Endothelial cell (in vitro differentiated cells): ENCODE measurements at places on chromosomes 4 and X.

GRCh38 chr4:5797866-5798265 is 86.9 kb downstream of the EVC start:
- DNase-seq: no peak

- DNase-seq: no peak
Observed at GRCh38 chrX:14291666-14292500, 237.5 kb upstream of the GLRA2 start.

GRCh38 chr4:1193206-1194009 is 21.0 kb upstream of the SPON2 start:
- DNase-seq: no peak

GRCh38 chr4:87188932-87189331 is 31.5 kb downstream of the KLHL8 start:
- no peak for DNase-seq

- no peak for DNase-seq
Observed at GRCh38 chr4:1598206-1599025, 85.7 kb downstream of the FAM53A start.

DNA sequence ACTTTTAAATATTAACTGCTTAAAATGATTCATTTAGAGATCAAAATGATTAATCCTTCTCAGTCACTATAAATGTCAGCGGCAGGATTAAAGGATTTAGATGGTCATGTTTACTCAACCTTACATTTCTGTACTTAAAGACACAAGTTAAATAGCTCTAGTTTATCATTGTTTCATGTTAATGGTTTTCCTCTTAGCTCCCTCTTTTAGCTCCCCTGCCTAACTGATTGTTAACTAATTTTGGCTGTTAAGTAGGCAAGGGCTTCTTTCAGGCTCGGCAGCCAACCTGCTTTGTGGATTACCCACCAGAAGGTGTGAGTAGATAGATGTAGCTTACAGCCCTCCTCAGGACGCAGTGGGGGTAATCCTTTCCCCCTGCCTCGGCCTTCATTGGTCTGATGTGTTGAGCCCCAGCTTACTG is 96.0 kb downstream of the TENM3 start:
- no peak for DNase-seq

- no peak for DNase-seq
Observed at GRCh38 chr4:181127171-181127570, 1116.0 kb upstream of the TENM3 start.

DNA sequence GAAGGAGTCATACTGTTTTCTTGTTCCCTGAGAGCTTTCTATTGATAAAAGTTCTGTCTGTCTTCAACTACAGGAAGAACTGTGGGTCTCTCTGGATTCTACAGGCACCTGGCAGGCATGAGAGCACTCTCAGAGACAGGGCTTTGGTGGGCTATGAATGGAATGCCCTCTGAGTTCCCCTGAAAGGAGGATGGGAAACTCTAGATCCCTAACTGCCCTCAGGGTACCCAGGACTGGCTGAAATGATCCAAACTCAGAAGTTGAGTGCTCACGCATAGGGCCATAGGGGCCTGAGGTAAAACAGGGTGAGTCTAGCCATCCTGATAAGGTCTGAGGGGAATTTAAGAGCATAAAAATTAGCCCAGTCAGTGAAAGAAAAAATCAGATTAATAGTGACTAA is 59.0 kb upstream of the SCRG1 start:
- no peak for DNase-seq

DNA sequence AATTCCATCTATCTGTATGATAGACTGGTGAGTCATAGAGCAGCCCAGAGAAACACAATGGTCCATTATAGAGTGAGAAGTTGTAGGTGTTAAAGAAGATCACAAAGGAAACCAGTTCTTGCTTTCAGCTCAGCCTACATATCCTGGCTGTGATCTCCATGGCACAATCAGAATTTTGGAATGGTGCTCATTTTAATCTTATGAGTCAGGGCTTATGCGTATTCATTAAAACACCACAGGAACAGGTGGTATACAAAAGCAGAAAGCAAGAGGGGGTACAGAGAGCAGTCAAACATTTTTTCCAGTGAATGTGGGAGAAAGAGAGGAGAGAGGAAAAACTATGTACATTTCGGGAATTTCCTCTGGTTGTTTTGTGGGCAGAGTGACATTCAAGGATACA is 126.9 kb downstream of the MFAP3L start:
- DNase-seq: no peak

DNA sequence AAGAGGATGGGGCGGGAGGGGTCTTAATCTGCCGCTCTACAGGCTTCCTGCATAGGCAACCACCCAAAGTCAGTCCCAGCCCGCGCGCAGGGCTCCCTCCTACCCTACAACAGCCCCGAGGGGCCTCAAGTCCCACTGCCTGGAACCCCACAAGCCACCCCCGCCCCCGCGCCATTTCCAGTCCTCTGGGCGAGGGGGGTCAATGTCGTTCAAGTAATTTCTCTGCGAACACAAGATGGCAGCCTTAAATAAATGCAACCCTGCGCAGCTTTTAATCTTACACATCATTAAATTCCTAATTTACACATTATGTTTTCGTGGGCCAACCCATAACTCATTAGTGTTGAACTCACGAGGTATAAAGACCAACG is 92.9 kb downstream of the BCOR start:
- no peak for DNase-seq

DNA sequence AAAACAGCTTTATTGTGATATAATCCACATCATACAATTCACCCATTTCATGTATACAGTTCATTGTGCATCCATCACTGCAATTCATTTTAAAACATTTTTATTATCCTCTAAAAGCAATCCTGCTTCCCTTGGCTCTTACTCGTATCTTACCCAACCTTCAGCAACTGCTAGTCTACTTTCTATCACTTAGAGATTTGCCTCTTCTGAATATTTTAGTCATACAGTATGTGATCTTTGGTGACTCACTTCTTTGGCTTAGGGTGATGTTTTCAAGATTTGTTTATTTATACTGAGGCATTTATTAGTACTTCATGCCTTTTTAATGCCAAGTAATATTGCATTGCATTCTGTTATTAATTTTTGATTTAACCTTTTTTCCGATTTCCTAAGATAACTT is 15.0 kb upstream of the MSMO1 start:
- DNase-seq: no peak

- no peak for DNase-seq
Observed at GRCh38 chr4:10299601-10300000, 157.6 kb downstream of the ZNF518B start.

DNA sequence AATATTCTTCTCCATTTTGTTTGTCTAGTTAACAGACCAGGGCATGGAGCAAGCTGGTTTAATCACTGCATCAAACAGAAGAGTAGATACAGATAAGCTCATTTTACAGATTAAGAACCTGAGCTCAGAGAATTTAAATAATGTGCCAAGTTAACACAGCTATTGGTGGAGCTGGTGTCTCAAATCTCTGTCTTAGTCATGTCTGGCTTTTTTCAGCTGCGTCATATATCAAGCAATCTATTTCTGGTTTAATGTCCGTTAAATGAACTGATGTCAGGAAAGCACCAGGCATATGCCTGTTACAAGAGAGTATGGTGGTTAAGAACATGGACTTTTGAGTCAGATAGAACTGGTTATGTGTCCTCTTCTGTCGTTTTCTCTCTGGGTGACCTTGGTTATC is 79.8 kb upstream of the ADGRA3 start:
- no peak for DNase-seq

GRCh38 chrX:120839491-120839890 is 36.2 kb downstream of the CT47B1 start:
- no peak for DNase-seq

- no peak for DNase-seq
Observed at GRCh38 chr4:16334601-16335000, 108.3 kb upstream of the TAPT1 start.

- DNase-seq: peak; percentile 17
Observed at GRCh38 chr4:41866799-41867677, 68.2 kb upstream of the TMEM33 start.

GRCh38 chr4:12573716-12574115 is 910.4 kb downstream of the RAB28 start:
- DNase-seq: no peak

- peak; percentile 47 for DNase-seq
Observed at GRCh38 chr4:190020790-190021717, 6.0 kb downstream of the FRG2 start.

DNA sequence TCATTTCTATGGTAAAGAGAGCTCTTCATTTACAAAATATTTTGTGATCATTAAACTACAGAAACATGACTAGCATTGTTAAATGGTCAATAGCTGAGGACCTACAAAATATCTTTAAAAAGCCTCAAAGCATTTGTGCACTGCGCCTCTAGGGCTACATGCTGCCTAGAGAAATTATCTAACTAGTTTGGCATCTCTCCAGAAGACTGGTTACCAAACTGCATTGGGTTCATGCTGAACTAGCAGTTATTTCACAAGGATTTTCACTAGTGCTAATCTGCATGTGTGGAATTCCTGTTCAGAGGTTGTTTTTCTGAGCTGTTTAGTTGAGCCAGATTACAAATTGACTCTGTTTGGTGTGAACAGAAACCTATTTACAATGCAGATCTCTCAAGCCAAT is 58.5 kb upstream of the PITX2 start:
- no peak for DNase-seq

DNA sequence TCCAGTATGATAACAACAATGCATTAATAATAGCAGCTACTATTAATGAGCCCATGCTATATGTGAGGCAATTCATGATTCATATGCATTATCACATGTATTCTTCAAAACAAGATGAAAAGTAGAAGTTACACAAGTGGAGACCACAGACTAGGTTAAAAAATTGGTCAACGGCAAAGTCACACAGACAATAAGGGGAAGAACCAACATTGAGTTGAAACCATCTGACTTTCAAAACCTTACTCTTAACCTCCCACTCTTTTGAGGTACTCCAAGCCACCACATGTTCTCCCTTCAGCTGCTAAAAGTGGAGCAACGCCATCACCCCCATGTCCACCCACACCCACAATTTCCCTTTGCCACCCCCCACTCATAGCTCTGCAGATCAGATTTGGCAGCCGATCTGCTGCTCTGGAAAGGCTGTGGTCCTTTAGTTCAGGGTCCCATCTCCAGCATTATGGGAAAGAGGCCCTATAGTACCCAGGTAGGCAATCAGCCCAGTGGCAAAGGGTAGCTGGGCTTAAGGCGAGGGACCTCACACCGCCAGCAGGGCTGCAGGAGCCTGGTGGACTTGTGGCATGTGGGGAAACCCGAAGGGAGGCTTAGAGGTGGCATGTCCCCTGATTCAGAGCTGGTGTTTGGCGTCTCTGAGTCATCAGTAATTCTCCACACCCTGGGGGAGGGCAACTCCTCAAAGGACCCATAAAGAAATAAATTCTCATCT is 33.5 kb upstream of the CYBB start:
- no peak for DNase-seq

- no peak for DNase-seq
Observed at GRCh38 chrX:44828008-44828605, 15.7 kb upstream of the DUSP21 start.

DNA sequence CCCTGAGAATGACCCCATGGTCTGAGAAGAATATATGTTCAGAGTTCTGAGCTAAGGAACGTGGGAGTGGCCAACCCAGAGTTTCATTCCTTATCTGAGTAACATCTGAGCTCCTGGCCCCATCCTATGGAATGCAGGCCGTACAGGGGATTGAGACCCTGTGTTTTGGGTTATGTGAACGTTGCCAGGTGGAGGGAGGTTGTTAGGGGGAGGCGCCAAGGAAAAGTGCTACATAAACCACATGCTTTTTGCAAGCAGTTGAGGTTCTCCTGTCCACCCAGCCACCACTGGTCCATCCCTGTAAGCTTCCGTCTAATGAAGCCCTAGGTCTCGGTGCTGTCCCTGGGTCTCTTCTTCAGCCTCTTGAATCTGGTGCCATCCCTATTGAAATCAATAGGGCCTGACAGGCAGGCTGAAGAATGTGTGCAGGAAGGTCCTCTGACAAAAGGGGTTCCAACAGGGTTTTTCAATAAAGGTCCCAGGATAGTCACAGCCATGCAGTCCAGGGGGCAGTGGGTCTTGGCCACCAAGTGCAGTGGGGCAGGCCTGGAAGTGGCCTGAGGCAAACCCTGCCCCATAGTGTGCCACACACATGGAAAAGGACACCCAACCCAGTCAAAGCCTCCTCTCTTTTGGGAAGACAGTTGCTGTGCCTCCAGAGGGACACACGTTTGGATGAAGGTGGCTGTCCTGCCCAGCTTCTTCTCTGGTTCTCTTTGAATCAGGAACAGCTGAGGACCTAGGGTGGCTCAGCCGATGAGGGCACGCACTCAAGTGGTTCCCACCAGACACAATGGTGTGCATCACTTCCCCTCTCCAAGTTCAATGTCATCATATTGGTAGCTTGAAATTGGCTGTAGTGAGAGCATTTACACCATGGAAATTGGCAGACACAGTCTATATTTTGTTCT is 53.5 kb downstream of the HTRA3 start:
- DNase-seq: no peak

GRCh38 chr4:374298-375160 is 36.9 kb downstream of the ZNF141 start:
- DNase-seq: no peak

- DNase-seq: no peak
Observed at GRCh38 chrX:129461801-129462456, 61.4 kb downstream of the SMARCA1 start.

GRCh38 chr4:48591372-48591771 is 101.3 kb downstream of the ZAR1 start:
- no peak for DNase-seq

DNA sequence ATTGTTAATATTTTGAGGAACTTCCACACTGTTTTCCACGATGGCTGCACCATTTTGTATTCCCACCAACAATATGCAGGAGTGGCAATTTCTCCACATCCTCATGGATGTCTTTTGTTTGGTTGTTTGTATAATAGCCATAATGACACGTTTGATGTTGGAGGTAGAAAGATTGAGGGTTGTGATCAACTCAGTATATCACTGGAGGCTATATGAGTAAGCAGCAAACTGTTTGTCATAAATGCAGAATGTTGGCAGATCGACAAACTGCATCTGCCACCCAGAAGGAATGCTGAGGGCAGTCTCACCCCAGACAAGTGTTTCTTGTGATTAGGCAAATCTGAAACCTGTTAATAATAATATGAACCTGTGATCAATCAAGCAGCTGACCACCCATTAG is 243.9 kb upstream of the WDFY3 start:
- DNase-seq: no peak

- DNase-seq: no peak
Observed at GRCh38 chr4:142379277-142380051, 466.6 kb downstream of the INPP4B start.

DNA sequence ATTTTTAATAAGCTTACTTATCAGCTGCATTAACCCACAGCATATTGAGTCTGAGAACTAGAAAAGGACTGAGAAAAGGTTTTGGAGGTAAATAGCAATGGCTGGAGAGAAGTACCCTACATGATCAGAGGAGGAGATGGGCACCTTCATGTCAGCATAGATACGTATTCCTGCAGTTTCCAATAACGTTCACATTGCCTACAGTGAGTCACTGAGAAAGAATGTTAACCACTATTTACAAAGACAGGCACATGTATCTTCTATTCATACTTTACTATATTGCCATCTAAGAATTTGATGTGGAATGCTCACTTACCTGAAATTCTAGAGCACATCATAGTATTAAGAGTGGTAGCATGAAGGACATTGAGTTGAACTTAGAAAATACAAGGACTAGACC is 92.5 kb downstream of the TLL1 start:
- DNase-seq: no peak
